Progenitor cell of endocrine pancreas (in vitro differentiated cells): ENCODE measurements at places on chromosomes 7 and 10.

DNA sequence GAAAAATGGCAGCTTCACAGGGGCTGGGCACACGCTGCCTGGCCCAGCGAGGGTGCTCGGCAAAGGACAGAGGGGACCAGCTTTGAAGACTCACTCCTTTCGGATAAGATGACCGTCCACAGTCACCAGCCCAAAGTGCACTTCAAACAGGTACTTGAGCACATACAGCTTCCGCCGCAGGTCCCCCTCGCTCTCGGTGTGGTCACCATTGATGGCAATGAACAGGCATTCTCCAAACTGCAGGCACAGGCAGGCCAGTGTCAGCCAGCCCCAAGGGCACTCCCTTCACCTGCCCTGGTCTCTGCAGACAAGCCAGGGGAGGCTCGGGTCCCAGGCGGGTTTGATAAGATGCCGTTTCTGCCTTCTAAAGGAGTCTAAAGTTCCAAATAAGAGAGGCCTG, 11.6 kb downstream of the HPS1 start:
- DNase-seq = no peak

- no peak for DNase-seq
Observed at GRCh38 chr10:89670926-89671325, 25.9 kb upstream of the PANK1 start.

GRCh38 chr7:127588697-127589482, 679 bp downstream of the ARF5 start:
- peak; percentile 52 for DNase-seq

DNA sequence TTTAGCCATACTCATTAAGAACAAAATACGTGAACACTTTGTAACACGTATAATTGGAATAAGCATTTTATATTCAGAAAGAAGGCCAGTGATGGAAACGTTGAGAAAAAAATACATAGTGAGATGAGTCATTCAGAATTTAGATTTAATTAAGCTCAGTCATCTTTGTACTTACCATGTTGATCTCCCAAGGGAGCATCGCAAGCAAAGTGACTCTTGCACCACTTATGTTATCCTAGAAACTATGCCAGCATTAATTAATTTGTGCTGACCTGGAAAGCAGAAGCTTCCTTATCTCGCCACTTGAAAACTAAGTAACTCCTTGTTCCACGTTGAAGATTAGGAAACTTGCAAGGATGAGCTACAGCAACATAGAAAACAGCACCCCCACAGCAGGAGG, 9.7 kb upstream of the MPP7 start:
- no peak for DNase-seq

GRCh38 chr10:127824826-127825225, 67.9 kb downstream of the CLRN3 start:
- no peak for DNase-seq
